Sciatic nerve (tissue), 2 donors: ENCODE measurements at places on chromosomes 5 and 9.

GRCh38 chr9:133246991-133247390 is 28.0 kb downstream of the ABO start:
- no peak for DNase-seq

- DNase-seq: no peak
Observed at GRCh38 chr5:62572918-62573514, 5.6 kb upstream of the LRRC70 start.

- DNase-seq: no peak
Observed at GRCh38 chr5:99030906-99031440, 102.2 kb upstream of the CHD1 start.

DNA sequence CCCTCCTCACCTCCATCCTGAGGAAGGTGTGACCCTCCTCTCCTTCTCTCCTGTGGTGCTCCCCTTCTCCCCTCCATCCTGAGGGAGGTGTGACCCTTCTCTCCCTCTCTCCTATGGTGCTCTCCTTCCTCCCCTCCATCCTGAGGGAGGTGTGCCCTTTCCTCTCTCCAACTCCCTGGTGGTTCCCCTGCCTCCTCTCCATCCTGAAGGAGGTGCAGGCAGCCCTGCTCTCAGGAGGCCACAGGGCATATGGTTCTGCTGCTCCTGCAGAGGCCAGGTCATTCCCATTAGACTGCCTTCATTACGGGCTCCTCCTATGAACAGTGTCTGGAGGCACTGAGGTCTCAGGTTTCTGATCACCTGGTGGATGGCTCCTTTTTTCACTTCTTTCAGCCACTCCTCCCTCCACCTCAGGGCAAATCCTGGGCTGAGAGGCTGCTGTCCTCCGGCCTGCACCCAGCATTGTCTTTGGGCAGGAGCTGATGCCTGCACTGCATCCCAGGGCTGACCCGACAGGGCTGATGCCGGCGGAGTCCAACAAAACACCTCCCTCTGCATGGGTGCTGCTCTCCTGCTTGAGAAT is 197.1 kb downstream of the MED10 start:
- DNase-seq: no peak

DNA sequence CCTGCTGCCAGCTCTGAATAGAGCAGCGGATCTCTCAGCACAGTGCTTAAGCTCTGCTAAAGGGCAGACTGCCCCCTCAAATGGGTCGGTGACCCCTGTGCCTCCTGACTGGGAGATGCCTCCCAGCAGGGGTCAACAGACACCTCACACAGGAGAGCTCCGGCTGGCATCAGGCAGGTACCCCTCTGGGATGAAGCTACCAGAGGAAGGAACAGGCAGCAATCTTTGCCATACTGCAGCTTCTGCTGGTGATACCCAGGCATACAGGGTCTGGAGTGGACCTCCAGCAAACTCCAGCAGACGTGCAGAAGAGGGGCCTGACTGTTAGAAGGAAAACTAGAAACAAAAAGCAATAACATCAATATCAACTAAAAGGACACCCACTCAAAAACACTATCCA is 131.6 kb downstream of the TMEM232 start:
- no peak for DNase-seq

- no peak for DNase-seq
Observed at GRCh38 chr5:33291216-33292000, 149.4 kb upstream of the TARS1 start.

DNA sequence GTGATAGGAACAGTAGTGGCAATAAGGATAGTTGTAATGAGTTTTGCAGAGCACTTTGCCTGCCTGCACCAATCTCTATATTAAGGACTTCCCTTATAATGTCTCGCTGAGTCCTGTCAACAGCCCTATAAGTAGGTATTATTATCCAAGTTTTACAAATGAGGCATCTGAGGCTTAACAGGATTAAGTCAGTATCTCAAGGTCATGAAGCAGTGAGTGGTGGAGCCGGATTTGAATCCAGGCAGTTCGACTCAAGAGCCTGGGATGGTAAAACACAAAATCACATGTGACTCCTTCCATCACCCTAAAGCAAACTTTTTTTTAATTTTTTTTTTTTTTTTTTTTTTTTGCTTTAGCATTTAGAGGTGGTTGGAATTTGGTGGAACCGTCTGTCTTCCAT is 59.0 kb upstream of the RARS1 start:
- DNase-seq: no peak

DNA sequence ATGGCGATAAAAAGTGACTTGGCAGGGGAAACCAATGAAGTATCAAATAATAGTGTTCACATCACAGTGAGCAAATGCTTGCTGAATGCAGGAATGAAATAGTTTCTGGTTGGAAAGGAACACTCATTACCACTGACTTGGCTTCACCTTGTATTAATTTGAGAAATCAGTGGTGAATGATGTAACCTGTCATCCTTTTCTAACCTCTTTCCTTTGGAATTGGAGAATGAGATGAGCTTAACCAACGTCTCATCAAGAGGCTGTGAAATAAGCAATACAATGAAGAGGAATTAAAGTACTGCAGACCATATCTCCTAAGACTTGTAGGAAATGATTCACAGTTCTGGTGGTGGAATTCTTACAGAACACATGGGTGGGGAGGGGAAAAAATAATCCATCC is 192.2 kb downstream of the DMAC1 start:
- no peak for DNase-seq

GRCh38 chr5:105145152-105145551 is 1582.6 kb upstream of the NUDT12 start:
- no peak for DNase-seq

DNA sequence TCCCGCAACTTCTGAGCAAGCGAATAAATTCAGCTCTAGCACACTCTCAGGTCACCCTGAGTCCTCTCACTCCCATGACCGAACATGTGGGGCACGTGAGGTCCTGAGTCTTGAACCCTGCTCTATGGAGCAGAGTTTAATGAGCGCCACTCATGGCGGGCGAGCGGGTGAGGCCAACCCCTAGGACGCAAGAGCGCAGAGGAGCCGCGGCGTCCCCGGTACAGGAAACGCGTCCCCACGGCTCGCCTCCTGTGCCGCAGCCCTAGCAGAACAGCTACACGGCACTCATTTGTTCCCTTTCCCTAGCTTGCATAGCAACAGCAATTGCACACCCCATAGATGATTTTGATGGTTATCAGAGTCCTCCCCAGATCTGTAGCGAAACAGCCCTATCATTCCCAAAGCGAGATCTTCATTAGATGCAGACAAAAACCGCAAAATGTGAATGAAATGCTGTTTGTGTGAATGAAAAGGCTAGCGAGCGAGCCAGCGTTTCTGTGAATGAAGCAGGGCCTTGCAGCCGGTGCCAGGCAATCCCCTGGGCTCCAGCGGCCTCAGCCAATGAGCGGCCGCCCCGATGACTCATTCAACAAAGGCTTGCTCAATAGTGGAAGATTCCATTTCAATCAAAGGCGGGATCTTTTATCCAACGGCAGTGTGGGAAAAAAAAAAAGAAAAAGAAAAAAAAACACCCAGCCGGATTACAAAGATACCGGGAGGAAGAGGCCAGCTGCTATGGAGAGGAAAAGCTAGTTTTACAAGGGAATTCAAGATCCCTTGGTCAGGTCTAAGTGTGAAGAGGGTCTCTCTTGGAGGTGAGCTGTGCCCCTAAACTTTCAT is 1.5 kb upstream of the SHC3 start:
- DNase-seq: peak; percentile 91

DNA sequence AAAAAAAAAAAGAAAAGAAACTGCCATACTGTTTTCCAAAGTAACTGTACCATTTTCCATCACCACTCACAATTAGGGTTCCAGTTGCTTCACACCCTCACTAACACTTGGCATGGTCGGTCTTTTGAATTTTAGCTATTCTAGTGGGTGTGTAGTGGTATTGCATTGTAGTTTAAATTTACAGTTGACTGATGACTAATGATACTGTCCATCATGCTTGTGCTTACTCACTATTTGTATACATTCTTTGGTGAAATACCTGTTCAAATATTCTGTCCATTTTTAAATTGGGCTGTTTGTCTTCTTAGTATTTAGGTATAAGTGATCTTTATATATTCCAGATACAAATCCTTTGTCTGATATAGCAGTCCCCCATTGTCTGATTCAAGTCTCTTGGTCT is 36.2 kb upstream of the ZNF169 start:
- DNase-seq: no peak

DNA sequence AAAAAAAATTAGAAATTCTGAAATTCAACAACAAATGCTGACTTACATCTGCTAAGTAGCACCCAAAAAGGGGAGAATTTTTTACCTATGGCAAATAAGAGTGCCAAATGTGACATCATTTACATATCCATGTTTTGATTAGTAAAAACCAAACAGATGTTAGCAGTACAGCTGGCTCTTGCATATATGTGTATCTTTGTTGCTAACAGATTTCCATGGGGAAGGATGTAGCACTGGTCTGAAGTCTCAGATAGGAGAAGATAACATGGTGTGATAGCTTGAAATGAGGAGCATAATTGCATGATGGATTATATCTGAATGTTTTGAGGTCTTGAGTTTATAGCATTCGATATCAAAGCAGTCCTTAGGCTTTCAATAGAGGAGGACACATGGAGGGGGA is 17.5 kb downstream of the PIK3R1 start:
- DNase-seq: no peak

DNA sequence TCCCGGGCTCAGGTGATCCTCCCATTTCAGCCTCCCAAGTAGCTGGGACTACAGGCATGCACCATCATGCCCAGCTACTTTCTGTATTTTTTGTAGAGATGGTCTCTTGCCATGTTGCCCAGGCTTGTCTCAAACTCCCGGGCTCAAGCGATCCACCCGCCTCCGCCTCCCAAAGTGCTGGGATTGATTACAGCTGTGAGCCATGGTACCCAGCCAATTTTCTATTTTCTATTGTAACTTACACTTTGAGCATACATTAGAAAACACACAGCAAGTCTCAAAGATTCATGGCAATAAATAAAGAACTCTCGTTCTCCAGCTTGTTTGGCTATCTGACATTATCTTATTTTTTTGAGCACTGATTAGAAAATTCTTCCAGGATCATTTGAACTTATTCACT is 228.7 kb downstream of the ADAMTS6 start:
- DNase-seq: no peak
